ENCODE measurements at places on chromosomes 12 and 14.

GRCh38 chr12:95908573-95908972, 33.8 kb downstream of the CCDC38 start:
- peak; percentile 71 for DNase-seq

GRCh38 chr12:65853489-65854157, 29.3 kb downstream of the HMGA2 start:
- peak; percentile 72 for DNase-seq

- DNase-seq = no peak
Measured at GRCh38 chr12:82505150-82505549, 146.8 kb downstream of the METTL25 start.

DNA sequence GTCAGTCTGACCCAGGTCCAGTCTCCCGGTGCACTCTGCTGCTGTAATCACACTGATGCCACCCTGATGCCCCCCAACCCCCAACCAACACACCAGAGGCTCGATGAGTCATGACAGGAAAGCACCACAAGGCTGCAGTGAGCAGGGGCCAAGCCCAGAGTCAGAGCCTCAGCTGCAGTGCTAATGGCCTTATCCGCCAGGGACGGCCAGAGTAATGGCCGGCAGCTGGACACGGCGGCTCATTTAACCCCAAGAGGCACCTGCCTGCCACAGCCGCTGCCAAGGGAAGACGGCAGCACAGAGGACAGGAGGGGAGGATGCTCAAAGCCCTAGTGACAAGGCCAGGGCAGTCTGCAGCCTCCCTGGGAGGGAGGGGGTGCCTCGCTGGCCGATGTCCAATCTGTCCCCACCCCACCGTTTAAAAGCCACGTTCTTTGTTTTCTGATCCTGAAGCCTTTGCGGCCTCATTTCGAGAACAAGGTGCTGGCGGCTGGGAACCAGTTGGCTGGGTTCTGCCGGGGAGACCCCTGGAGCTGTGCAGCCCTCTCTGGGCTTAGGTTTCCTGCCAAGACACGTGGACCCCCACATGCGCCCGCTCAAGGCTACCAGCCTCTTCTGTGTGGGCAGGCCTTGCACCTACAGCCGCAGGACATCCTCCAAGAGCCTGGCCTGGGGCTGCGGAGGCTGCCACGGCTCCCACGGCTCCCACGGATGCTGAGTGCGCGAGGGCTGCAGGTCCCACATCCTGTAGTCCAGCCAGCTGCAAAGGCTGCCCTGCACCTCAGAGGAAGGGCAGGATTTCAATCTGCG, 13.1 kb downstream of the CCDC85C start:
- peak; percentile 60 for DNase-seq

DNA sequence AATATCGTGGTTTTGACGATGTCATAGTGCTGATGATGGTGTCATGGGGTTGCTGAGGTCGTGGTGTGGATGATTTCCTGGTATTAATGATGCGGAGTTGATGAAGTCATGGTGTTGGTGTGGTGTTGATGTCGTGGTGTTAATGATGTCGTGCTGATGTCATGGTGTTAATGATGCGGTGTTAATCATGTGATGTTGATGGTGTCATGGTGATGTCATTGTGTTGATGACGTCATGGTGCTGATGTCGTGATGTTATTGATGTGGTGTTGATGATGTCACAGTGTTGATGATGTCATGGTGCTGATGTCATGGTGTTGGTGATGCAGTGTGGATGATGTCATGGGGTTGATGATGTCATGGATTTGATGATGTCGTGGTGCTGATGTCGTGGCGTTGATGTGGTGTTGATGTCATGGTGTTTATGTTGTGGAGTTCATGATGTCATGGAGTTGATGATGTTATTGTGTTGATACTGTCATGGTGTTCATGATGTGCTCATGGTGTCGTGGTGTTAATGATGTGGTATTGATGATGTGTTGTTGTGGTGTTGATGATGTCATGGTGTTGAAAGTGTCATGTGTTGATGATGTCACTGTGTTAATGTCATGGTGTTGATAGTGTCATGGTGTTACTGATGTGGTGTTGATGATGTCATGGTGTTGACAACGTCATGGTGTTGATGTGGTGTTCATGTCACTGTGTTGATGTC, 48.5 kb upstream of the RIMBP2 start:
- peak; percentile 40 for DNase-seq

GRCh38 chr12:41924111-41924510, 220.6 kb downstream of the GXYLT1 start:
- DNase-seq = peak; percentile 29

Measured in fibroblast of skin of right biceps (primary cell).